ENCODE measurements at places on chromosomes 16 and 17.

GRCh38 chr17:27573971-27574525 lies 56.9 kb upstream of the LGALS9 start:
- peak; percentile 61 for DNase-seq

GRCh38 chr16:56956756-56957155 lies 5.0 kb upstream of the CETP start:
- DNase-seq = no peak

GRCh38 chr16:55081622-55082590 lies 151.2 kb downstream of the IRX5 start:
- no peak for DNase-seq

DNA sequence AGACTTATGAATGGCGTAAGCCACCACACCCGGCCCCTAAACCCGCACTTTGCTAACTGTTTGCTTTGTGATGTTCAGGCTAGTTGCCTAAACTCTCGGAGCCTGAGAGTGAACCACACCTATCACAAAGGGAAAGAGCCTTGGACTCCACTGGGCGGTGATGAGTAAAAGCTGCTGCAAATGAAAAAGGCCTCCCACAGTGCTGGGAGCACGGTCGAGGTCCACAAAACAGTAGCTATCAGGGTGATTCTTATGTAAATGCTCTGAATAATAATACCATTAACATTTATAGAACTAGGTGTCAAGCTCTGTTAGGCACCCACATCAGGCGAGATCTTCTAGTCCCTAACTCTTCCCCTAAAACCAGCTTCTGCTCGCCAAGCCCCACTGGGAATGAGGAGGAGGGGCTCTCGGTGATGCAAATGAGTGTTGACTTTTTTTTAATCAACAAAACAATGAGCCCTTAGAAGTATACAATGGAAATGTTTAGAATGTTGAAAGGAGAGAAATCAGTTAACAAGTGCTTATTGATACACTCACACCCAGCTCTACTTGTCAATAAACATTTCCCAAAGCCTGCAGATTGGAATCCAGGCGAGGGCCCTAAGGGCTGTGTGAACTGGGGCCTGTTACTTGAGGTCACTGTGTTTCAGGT lies 19.8 kb downstream of the FBRS start:
- DNase-seq = no peak

GRCh38 chr16:17072104-17072503 lies 398.7 kb downstream of the XYLT1 start:
- DNase-seq = peak; percentile 25

- DNase-seq = no peak
Measured at GRCh38 chr16:86286991-86287663, 223.2 kb upstream of the FOXF1 start.

- no peak for DNase-seq
Measured at GRCh38 chr17:38970804-38971203, 3.6 kb upstream of the FBXO47 start.

DNA sequence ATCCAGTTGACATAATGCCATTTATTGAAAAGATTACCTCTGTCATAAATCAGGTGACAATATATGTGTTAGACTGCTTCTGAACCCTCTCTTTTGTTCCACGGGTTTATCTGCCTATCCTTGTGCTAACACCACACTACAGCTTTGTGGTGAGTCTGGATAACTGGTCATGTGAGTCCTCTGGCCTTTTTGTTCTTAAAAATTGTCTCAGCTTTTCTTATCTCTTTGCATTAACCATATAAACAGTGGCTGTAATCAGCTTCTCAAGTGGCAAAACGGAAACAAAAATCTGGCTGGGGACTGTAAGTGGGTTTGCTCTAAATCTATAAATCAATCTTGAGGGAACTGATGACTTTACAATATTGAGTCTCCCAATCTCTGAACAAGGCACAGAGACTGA lies 44.6 kb downstream of the STX8 start:
- no peak for DNase-seq

- DNase-seq = no peak
Measured at GRCh38 chr17:69030169-69030568, 30.6 kb downstream of the ABCA9 start.

DNA sequence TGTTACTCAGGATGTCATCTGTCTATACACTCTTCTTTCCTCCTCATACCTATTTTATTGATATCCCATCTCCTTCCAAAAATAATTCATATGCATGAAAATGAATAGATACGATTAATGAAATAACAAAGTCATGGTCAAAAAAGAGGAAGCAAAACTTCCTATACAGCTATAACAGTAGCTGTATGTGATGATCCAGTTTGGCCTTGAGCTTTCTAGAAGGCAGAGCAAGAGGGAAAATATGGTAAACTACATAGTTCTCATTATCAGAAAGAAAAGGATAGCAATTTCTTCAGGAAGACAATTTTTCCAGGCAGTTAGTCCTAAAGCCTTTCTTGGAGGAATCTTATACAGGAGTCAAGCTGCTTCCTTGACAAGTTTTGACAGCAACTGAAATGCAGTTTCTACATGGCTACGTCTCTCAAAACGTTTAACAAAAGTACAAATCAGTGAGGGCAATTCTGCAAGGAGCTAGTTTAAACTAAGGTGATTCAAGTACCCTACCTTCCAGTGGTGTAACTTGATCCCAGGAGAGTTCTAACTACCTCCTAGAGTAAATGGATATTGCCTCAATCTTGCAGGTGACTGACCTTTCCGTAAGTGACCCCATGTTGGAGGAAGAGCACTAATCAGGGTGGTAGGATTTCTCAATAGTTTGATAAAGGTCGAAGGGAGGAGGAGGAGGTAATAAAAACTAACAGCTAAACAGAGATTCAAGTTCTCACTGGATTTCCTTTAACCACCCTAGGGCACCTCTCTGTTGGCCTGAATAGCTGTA lies 1.0 kb downstream of the SPAG5 start:
- DNase-seq = no peak

DNA sequence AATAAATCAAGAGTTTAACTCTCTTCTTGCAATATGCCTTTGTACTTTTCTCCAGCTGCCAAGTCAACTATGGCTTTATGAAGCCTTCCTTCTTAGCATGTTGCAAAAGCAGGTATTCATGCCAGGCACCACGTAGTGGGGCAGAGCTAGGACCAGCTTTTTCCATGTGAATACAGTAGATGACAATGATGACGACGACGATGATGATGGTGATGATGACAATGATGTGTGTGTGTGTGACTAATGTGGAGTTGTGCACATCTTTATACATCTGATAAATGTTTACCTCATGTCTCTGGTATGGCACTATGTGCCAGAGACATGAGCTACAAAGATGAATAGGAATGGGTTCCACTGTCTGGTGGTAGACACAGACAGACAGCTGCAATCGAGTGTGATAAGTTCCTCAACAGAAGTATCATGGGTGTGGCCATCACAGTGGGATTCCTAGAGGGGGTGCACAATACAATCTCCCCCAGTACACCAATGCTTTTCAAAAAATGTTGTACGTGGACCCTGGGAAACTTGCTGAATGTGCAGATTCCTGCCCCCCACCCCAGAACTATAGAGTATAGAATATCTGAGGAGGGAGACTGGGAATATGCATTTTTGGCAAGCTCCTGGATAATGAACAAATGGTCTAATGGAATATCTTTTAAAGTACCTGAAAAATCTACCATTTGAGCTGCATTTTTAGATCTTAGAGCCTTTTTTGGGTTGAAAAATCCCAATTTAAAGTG lies 183.4 kb downstream of the ABCC12 start:
- DNase-seq = no peak

DNA sequence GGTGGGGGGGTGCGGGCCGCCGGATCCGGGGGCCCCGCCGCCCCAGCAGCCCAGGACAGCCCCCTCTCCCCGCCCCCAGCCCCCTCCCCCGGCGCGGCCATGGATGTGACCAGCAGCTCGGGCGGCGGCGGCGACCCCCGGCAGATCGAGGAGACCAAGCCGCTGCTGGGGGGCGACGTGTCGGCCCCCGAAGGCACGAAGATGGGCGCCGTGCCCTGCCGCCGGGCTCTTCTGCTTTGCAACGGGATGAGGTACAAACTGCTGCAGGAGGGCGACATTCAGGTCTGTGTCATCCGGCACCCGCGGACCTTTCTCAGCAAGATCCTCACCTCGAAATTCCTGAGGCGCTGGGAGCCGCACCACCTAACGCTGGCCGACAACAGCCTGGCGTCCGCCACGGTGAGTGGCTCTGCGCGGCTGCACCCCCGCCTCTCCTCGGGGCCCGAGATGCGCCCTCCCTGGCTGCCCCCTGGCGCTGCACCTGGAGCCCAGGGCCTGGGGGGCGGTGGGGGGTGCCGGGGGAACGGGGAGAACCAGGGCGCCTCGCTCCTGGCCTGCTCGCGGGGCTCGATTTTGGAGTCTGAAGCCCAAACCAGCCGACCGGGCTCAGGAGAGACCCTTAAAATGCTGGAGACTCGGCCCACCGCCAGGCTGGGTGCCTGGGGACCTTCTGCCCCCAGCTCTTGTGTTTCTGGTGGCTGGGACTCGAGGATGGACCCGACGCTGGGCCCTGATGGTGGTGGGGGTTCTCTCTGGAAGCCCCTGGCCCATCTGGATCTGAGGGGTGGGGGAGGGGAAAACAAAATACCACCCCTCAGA lies 744 bp downstream of the CMIP start:
- DNase-seq = no peak

GRCh38 chr16:81601008-81601428 lies 156.4 kb downstream of the CMIP start:
- peak; percentile 60 for DNase-seq

- peak; percentile 43 for DNase-seq
Measured at GRCh38 chr17:77610972-77611521, 347.5 kb upstream of the TNRC6C start.

DNA sequence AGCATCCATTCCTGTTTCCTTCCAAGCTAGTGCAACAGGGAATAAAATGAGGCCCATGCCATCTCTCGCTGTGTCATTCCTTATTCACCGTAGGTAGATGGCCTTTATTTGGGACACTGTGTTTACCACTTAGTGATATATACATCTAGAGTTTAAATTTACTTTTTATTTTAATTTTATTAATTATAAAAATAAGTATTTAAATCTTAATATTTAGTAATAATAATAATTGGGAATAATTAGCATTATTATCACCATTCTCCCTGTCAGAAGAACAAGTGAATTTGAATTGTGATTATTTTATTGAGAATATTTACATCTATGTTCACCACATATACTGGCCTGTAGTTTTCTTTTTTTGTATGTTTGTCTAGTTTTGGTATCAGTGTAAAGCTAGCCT lies 692.9 kb upstream of the KIF2B start:
- DNase-seq = no peak

- no peak for DNase-seq
Measured at GRCh38 chr17:78429618-78429995, 51.2 kb downstream of the PGS1 start.

- DNase-seq = peak; percentile 64
Measured at GRCh38 chr17:16991349-16992009, 19.6 kb upstream of the TNFRSF13B start.

- DNase-seq = no peak
Measured at GRCh38 chr17:66076546-66077190, 115.3 kb downstream of the CEP112 start.

DNA sequence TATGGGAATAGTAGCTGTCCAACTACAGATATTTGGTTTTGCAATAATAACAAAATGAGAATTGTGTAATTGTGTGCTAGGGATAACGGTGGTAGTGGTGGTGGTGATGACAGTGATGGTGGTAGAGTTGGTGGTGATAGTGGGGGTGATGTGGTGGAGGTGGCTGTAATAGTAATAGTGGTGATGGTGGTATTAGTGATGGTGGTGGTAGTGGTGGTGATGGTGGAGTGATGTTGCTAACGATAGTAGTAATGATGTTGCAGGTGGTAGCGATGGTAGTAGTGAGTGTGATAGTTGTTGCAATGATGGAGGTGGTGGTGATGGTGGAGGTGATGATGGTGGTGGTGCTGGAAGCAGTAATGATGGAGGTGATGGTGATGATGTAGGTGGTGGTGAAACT lies 94.4 kb downstream of the HS3ST3B1 start:
- DNase-seq = no peak

GRCh38 chr17:48025040-48025903 lies 12.3 kb downstream of the COPZ2 start:
- DNase-seq = peak; percentile 95

- no peak for DNase-seq
Measured at GRCh38 chr17:199191-199604, 17.7 kb upstream of the DOC2B start.

All from fibroblast of mammary gland (primary cell).